ENCODE measurements at places on chromosomes 6 and 20.

DNA sequence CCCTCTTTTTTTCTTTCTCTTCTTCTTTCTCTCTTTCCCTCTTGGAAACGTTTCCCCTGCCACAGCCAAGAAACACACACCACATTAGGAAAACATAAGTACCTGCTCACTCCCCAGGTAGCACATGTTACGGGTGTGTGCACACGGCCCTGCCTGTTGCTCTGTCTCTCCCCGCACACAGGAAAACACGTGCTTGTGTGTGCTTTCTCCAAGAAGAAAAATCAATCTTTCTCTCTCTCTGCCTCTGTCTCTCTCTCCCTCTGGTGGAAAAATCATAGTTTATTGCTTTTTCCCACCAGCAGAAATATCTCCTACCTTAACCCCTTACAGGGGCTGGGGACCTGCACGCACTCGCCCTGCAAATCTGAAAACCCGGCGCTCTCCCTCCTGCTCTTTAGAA is 102.3 kb downstream of the EDN3 start:
- DNase-seq, result no peak

DNA sequence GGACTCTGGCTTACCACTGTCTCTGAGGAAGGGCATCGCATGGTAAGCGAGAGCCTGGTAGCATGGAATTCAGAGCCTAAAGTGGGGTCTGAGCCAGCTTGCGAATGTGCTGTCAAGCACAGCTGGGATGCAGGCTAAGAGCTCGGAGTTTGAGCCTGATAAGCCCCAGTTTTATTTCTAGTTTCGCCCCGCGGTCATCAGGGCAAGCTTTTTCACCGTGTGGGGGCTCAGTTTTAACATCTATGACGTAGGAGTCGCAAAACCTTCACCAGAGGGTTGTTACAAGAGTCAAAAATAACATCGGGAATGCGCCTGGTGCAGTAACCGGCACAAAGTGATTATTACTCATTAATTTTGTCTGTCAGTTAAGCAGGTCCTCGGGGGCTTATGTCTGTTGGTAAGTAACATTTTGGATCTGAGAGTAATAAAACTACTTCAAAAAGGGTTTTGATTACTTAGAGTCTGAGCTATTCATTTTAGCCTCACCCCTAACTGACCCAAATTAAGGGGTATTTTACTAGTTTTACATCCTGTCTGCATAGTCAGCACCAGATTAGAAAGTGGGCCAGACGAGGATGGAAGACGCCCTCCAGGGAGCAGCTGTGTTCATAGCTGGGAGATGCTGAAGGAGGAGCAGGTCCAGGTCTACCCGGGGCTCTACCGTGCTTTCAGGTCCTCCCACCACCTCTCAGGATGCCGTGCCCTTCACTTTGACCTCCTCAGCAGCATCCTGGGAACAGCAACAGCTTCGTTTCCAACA is 29.7 kb downstream of the SLC22A23 start:
- no peak for DNase-seq

GRCh38 chr6:127893541-127893940 is 7.3 kb downstream of the THEMIS start:
- DNase-seq, result no peak

DNA sequence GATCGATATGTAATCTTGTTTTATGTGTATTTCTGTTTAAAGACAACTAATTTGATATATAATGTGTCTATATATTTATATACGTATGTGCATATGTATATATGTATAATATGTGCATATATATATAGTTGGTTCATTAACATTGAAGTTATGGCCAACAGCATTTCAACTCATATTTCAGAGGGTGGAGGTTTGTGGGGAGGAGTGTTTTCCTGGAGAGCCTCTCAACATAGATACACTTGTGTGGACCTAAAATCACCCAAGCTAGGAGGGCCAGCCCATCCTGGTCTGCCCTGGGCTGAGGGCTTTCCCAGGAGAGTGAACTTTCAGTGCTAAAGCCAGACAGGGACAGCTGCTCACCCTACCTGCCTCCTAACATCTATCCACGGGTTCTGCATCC is 68.8 kb downstream of the TMEM242 start:
- no peak for DNase-seq

DNA sequence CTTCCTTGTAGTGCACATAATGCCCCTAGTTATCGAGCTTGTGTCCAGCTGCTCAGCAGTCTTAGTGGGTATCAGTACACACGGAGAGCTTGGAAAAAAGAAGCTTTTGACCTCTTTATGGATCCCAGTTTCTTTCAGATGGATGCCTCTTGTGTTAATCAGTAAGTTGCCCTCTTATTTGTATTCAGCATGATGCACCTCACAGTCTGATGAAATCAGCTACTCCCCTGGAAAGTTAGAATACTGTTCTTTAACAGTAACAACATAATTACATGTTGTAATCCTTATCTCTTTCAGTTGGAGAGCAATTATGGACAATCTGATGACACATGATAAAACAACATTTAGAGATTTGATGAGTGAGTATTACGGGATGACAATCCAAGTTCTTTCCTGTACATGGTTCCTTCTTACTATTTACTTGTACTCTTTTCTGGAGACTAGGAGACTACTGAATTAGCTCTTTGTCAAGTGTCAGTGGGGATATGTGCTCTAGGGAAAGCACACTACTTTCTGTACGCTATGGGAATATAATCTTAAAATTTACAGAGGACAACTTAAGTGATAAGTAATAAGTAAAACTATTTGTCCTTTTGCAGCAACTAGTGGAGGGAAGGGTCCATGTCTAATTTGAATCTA is 39.1 kb downstream of the PGM3 start:
- no peak for DNase-seq

- DNase-seq, result no peak
Measured at GRCh38 chr6:10479939-10480700, 41.0 kb upstream of the GCNT2 start.

DNA sequence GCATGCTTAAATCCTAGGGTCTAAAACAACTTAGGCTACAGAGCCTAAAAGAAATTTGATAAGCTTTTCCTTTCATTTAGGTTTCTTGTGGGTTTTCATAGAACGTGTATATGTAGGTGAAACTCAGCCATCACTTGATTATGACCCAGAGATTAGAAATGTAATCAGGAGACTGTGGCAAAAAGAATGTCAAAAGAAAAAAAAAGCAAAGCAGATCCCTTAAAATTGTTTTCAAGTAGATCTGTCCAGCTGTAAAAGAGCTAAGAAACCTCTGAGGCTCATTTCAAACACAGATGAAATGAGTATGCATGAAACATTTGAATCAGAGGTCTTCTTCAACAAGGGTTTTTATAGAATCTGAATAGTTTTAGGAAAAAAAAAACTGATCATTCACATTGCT is 341.3 kb upstream of the PRDM1 start:
- no peak for DNase-seq

DNA sequence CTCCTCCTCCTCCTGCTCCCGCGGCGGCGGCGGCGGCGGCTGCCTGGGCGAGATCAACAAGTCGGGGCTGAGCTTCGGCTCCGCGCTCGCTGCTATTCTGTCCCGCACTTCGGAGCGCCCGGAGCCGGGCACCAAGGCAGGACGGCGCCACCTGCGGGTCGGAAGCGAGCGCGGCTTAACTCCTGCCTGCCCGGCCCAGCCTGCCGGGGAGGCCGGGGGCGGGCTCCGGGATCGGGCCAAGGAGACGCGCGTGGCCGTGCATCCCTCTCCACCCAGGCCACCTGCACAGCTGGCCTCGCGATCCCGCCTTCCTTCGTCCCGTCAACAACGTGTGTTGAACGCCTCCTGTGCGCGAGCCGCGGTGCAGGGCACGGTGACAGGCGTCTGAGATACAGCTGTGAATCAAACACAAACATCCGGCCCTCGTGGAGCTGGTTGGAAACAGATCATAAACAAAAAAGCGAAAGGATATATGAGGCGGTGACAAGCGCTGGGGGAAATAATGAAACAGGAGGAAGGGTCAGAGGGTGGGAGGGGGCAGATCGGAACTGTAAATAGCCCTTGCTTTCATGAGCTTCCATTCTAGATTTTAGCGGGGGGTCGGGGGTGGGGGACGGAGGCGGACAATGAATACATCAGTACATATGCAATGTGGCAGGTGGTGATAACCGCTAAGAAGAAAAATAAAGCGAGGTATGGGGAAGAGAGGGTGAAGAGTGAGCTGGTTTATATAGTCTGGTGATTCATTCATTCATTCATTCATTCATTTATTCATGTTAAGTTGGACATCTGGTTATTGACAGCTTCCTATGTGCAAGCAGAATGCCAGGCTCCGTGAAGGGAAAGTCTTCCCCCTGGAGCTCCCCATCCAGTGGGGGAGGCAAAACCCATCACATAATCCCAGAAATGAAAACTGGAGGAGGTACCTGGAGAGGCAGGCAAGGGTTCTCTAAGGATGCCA is 2.0 kb upstream of the KCNB1 start:
- peak; percentile 68 for DNase-seq

GRCh38 chr20:63099456-63100173 is 92.9 kb upstream of the BHLHE23 start:
- no peak for DNase-seq

- no peak for DNase-seq
Measured at GRCh38 chr6:112268019-112268418, 13.7 kb upstream of the LAMA4 start.

GRCh38 chr20:12255461-12255970 is 337.8 kb downstream of the BTBD3 start:
- no peak for DNase-seq

DNA sequence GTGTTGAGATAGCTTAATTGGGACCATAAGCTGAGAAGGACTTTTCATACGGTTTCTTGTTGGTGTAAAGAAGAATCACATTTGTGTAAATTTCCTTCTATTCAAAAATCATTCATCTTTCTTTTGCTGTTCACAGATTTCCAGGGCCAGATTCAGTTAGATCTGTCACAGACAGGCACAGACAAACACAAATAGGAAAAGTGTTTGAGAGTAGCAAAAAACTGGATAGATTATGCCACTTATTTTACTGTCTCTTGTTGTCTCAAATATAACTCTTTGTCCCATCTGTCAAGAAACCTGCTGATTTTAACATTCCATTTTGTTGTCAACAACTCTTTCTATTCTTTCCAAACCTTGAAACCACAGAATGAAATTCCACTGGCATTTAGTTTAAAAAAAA is 142.8 kb downstream of the ID4 start:
- DNase-seq, result no peak

DNA sequence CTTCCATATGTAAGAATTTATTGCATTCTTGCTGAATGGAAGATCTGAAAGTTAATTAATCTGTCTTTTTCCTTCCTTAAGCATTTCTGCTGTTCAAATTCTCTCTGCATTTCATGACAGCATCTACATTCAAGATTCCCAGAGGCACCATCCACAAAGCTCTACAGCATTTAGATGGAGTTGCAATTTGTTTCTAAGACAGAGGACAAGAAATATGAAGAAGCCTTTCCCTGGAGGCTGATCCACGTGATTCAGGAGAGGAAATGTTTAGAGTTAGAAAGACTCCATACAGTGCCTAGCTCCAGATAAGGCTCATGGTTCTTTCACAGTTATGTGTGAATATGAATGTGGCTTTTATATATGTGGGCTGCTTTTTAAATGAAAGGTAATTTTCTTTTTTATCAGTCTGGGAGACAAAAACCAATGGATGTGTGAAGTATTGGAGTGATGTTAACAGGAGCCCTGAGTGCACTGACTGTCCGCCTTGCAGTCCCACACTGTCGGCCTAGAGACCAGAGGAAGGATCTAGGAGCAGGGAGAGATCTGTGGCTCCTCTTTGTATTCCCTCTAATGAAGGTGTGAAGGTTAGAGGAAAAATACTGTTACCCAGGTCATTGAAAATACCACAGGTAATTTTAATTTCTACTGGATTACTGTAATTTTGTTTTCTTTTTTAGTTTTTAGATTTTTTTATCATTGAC is 686.6 kb upstream of the GJE1 start:
- no peak for DNase-seq

- DNase-seq, result no peak
Measured at GRCh38 chr20:48729538-48729937, 98.3 kb downstream of the PREX1 start.

GRCh38 chr6:34052918-34053608 is 92.8 kb downstream of the GRM4 start:
- no peak for DNase-seq

GRCh38 chr6:71294121-71294523 is 5.5 kb downstream of the OGFRL1 start:
- DNase-seq, result no peak

DNA sequence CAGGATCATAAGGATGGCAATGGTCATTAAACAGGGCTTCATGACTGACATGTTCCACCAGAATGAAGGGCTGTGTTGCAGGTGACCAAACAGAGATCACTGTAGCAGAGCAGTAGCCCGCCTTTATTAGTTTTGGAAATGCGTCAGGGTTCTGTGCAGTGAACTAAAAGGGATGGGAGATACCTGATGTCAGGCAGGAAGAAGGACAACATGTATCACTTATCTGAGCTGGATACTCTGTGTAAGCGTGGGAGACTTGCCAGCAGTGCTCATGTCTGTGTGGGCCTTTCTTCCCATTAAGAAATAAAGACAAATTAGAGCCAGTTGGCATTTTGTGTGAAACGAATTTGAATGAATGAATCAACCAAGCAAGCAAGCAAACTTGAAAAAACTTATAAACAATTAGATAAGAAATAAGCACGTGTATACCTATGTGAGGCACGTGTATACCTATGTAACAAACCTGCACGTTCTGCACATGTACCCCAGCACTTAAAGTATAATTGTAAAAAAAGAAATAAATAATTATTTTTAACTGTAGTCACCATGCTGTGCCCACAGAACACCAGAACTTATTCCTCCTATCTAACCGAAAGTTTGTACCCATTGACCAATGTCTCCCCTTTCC is at the start of gene DEFB116:
DEFB116 (minus strand) TSS at position 51 of the 628 bp plus-strand sequence; CDS start at position 51, 0 bp downstream.
- DNase-seq, result no peak

- no peak for DNase-seq
Measured at GRCh38 chr20:11976966-11977365, 59.3 kb downstream of the BTBD3 start.

- no peak for DNase-seq
Measured at GRCh38 chr20:11791316-11791715, 126.4 kb upstream of the BTBD3 start.

- no peak for DNase-seq
Measured at GRCh38 chr6:139551376-139551775, 176.9 kb upstream of the CITED2 start.

DNA sequence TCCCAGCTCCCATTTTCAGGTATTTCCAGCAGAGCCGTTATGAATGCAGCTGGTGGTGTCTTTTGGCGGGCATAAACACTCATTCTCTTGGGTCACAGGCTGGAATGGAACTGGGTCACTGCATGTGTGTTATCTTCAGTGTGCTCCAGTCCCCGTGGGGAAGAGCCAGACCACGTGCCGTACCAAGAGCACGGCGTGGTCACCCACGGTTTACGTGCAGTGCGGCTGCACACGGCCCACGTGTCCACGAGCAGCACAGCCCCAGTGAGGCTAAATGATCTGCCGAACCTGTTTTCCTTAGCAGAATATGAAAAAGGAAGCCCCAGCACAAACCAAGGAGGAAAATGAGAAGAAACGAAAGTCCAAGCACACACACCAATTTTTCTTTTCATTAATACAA is 121.5 kb downstream of the IRF4 start:
- DNase-seq, result no peak

All from activated T-helper 2 cell treated with anti-CD3 and anti-CD28 coated beads, Interferon-gamma antibody, Interleukin-2, Interleukin-4, amounts not matched to agents 10 μg/mL and 5 μg/mL and 100 μg/mL, durations not matched to agents 14 hours and 24 hours and 36 hours (primary cell).